Breast epithelium (tissue), 4 donors: ENCODE measurements at places on chromosomes 5 and 9. TPM values are rescaled to one million over a fixed set of nuclear protein-coding genes. Genes with fewer than 3 reads are reported as not detected.

Gene LMAN2
- total RNA-seq, result 139 TPM

Gene SEMA5A
- 35.4 TPM for total RNA-seq

Gene IFNA13
- not detected for total RNA-seq

Gene CCDC180
- 10.6 TPM for total RNA-seq

Gene STRBP
- total RNA-seq, result 37.0 TPM

Gene SPINK13
- not detected for total RNA-seq

Gene IFNA2
- not detected for total RNA-seq

Gene C5orf58
- total RNA-seq, result 0.80 TPM

Gene PCDHA1
- total RNA-seq, result not detected

Gene ADAMTS6
- total RNA-seq, result 1.4 TPM

Gene SPRY4
- total RNA-seq, result 18.0 TPM

Gene PCDHA10
- total RNA-seq, result 6.4 TPM

Gene FAM151B
- 2.7 TPM for total RNA-seq

Gene PFN3
- not detected for total RNA-seq

Gene IFNA4
- not detected for total RNA-seq

Gene PAEP
- not detected for total RNA-seq

Gene CTXN3
- total RNA-seq, result not detected

Gene DMXL1
- total RNA-seq, result 53.1 TPM

Gene SLC34A1
- not detected for total RNA-seq

Gene FBXL7
- total RNA-seq, result 17.3 TPM

Gene PCDHA4
- total RNA-seq, result 5.4 TPM

Gene EPB41L4A
- 25.9 TPM for total RNA-seq

Gene GARIN3
- not detected for total RNA-seq

Gene TAL2
- total RNA-seq, result not detected

Gene MSX2
- total RNA-seq, result 12.7 TPM

Gene SLC2A8
- total RNA-seq, result 20.9 TPM

Gene GABRG2
- not detected for total RNA-seq

Gene TMOD1
- 15.4 TPM for total RNA-seq

Gene F2R
- total RNA-seq, result 27.2 TPM

Gene FBXW5
- 126 TPM for total RNA-seq

Gene HRCT1
- total RNA-seq, result 12.8 TPM

Gene SLC6A3
- under 0.01 TPM for total RNA-seq

Gene GPR151
- not detected for total RNA-seq

Gene NOXA1
- 2.9 TPM for total RNA-seq

Gene SPATA31C1
- not detected for total RNA-seq

Gene ELOVL7
- 7.5 TPM for total RNA-seq

Gene CRAT
- total RNA-seq, result 35.7 TPM

Gene PRLR
- total RNA-seq, result 2.6 TPM

Gene PTGES2
- 35.7 TPM for total RNA-seq

Gene ZNF346
- total RNA-seq, result 19.2 TPM

Gene CEL
- 0.32 TPM for total RNA-seq

Gene SLC6A18
- total RNA-seq, result not detected

Gene ARL14EPL
- total RNA-seq, result not detected

Gene NMUR2
- total RNA-seq, result not detected

Gene CFAP77
- not detected for total RNA-seq

Gene BHMT
- 1.8 TPM for total RNA-seq

Gene SHC3
- total RNA-seq, result 6.7 TPM

Gene CFAP90
- total RNA-seq, result 0.98 TPM

Gene IRX4
- total RNA-seq, result 2.6 TPM

Gene SPACA9
- total RNA-seq, result 5.0 TPM

Gene FREM1
- total RNA-seq, result 12.2 TPM

Gene ZCCHC7
- total RNA-seq, result 26.9 TPM
